A673 (cell line): ENCODE measurements at places on chromosomes 4 and X.
A peak's percentile ranks its signal among the peaks of the same experiment; 100 is the strongest.

GRCh38 chr4:33625748-33626147 lies 2618.6 kb downstream of the ARAP2 start:
- no peak for DNase-seq

DNA sequence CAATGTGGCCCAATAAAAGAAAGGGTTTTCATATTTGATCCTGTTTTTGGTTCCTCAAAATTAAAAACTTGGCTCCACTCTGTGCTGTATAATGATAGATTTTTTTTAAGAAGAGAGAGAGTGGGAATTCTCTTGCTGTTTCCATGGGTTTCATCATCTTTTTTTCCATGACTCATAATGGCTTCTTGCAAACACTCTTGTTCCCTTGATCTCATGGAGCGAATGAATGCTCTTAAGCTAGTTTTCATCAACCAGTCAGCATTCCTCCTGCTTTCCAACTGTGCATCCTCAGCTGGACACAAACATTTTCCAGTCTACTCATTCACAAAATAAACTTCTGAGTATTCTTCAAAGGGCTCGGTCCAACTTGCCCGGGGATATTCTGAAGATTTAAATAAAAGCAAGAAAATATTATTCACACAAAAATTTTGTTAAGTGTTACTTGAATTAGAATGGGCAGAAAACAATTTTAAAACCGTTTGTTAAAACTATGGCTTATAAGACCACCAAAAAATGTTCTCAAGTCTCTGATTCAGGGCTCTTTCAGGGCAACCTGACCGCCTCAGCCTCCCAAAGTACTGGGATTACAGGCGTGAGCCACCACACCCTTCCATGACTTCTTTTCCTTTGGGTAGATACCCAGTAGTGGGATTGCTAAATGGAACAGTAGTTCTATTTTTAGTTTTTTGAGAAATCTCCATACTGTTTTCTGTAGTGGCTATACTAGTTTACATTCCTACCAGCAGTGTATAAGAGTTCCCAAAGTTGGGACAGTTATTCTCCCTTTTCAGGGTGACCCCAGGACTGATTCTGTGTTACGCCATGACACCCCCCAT lies 64.7 kb downstream of the TMEM156 start:
- peak; percentile 69 for DNase-seq

GRCh38 chrX:120228187-120228908 lies 22.3 kb upstream of the ZBTB33 start:
- DNase-seq, result no peak

DNA sequence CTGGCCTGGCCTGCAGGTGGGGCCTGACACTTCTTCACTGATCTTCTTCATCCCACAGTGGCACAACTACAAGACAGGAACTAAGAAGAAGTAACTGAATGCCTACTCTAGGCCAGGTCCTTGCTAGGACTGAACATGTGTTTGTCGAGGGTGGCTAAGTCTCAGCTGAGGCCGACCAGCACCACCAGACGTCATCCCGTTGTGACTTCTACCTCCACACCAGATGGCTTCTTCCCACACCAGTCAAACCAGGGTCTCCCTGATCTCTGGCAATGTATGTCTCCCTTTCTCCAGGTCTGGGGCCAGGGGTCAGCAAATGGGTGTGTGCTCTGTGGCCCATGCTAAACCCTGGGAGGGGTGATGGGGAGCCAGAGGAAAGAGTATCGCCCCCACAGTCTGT lies 40.2 kb downstream of the PJA1 start:
- no peak for DNase-seq
